ENCODE measurements at places on chromosomes 7 and 10.

DNA sequence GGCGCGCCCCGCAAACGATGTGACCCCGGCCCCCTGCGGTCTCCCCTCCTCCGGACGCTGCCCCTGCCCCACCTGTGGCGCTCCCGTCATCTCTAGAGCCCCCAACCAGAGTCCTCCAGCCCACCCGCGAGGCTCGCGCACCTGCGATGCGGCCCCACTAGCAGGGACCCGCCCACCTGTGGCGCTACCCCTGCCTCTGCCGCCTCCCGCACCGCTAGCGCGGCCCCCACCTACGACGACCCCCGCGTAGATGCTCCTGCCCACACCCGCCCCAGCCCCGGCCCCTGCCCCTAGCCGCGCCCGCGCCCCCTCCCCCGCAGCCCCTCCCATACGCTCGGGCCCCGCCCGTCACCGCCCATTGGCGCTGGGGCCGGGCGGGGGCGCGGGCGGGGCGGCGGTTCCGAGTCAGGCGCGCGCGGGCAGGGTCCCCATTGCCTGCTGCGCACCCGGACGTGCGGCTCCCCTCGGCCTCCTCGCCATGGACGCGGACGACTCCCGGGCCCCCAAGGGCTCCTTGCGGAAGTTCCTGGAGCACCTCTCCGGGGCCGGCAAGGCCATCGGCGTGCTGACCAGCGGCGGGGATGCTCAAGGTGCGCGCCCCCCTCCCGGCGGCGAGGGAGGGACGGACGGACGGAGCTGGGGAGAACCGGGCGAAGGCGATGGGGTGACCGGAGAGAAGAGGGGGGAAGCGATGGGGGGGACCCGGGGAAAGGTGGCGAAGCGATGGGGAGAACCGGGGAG, at the start of gene PFKP:
PFKP (plus strand) TSS at position 431 of the 741 bp plus-strand sequence; CDS start at position 479, 48 bp downstream.
- DNase-seq = peak; percentile 48

DNA sequence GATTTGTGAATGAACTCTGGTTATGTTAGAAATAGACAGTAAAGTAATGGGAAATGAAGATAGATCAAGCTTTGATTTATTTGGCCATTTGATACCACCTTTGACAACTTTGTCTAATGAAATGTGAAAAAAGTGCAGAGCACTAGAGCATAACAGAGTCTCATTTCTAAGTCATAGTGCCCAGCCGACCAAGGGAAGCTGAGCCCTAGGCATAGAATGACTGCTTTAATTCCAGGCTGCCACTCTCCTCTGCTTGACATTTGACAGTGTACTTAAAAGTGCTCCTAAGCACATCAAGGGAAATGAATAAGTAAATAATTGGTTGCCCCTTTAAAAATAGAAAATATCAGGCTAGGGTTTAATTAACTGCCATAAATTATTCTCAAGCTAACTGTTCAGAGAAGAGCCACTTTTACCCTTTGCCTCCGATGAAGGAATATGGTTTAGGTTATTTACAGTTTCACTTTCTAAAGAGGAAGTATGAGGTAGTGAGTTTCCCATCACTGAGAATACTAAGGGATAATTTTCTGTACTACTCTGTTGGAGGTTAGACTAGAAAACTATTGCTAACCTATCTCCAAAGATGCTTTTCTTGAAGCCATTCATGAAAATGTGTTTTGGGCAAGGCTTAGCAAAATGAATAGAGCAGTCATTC, 591.6 kb downstream of the REEP3 start:
- no peak for DNase-seq

DNA sequence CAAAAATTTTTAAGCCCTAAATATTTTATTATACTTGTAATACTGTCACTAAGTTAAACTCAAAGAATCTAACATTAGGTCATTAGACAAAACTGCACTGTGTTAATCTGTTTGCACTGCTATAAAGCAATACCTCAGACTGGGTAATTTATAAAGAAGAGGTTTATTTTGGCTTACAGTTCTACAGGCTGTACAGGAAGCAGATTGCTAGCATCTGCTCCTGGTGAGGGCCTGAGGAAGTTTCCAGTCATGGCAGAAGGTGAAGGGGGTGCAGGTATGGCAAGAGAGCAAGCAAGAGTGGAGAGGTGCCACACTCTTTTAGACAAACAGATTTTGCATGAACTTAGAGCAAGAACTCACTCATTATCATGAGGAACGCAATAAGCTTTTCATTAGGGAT, 125.7 kb downstream of the IMMP2L start:
- no peak for DNase-seq

GRCh38 chr7:106813705-106814305, 51.3 kb upstream of the PIK3CG start:
- no peak for DNase-seq

DNA sequence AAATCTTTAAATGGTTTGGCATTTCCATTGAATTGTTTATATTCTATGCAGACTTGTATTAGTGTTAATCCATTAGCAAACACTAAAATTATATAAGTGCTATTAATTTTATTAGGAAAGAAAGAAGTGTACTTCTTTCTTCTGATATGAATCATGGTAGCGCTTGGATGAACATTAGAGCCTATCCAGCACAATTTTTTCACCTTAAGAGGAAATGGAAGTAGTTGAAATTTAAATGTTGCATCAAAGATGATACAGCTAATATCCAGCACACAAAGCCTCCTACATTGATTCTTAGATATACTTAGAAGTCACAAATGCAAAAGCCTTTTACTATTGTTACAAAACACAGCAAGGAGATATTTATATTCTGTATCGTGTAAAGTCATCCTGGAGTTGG, 174.5 kb downstream of the AHR start:
- no peak for DNase-seq

DNA sequence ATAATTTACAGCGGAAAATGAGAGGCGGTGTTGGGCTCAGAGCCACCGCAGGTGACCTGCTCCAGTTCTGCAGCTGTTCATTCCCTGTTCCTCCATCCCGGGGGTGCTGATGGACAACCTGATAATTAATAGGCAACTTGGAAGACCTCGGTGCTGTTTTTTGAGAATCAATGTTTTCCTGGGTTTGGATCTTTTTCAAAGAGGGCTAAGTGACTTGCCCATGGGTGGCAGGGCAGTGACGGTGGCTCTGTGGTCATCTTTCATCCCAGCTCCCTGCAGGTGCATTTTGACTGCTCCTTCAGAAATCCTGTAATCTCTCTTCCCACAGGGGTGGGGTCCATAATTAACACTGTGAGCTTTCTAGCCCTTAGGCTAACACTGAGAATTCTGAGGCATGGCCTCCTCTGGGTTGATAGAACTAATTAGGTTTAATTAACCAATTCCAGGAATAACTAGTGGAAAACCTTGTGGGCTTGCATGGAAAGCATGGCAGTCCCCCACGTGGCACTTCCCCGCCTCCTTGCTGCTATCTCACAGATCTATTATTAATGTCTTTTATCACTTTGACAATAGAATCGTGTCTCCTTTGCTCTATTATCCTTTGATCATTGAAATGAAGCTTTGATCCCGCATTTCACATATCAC, 217.9 kb downstream of the GLRX3 start:
- no peak for DNase-seq

DNA sequence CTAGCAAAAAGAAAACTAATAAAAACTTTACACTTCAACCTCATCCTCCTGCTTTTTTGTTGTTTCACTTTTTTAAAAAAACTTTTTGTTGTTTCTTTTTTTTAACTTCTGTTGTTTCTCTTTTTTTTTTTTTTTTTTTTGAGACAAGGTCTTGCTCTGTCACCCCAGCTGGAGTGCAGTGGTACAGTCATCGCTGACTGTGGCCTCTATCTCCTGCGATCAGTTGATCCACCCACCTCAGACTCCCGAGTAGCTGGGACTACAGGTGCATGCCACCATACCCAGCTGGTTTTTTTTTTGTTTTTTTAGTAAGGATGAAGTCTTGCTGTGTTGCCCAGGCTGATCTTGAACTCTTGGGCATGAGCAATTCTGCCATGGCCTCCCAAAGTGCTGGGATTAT, 58.0 kb upstream of the HELLS start:
- no peak for DNase-seq

- DNase-seq = no peak
These were observed 3.2 kb downstream of the ZNF775 start for GRCh38 chr7:150382123-150382843.

- no peak for DNase-seq
These were observed 85.4 kb downstream of the ZNF777 start for GRCh38 chr7:149375234-149376008.

GRCh38 chr10:125868372-125868975, 12.6 kb downstream of the DHX32 start:
- DNase-seq = no peak

- peak; percentile 38 for DNase-seq
These were observed 10.7 kb downstream of the AMZ1 start for GRCh38 chr7:2698581-2699288.

GRCh38 chr10:126421756-126422256, 33.5 kb upstream of the ADAM12 start:
- no peak for DNase-seq

GRCh38 chr10:3749600-3749999, 35.4 kb downstream of the KLF6 start:
- no peak for DNase-seq

- no peak for DNase-seq
These were observed 307.9 kb downstream of the PRKG1 start for GRCh38 chr10:51382181-51382580.

GRCh38 chr7:128121711-128122530, 90.7 kb upstream of the LRRC4 start:
- DNase-seq = no peak

DNA sequence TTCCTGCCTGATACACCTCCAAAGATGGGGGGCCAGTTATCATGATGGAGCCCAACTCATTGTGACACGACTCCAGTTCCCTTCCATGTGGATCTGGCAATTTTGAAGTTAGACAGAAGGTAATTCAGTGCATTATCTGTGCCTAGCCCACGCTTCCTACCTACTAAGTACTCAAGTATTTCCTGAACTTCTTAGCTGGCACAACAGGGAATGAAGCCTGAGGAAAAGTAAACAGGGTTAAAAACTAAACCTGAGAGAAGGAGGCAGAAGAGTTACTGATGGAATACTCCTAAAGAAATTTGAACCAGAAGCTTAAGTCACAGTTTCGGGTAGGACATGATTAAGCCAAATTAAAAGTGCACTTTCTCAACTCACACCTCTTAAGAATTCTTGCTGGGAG, 1.1 kb upstream of the SEC31B start:
- no peak for DNase-seq

- DNase-seq = no peak
These were observed 239.3 kb downstream of the THSD7A start for GRCh38 chr7:11592699-11593098.

DNA sequence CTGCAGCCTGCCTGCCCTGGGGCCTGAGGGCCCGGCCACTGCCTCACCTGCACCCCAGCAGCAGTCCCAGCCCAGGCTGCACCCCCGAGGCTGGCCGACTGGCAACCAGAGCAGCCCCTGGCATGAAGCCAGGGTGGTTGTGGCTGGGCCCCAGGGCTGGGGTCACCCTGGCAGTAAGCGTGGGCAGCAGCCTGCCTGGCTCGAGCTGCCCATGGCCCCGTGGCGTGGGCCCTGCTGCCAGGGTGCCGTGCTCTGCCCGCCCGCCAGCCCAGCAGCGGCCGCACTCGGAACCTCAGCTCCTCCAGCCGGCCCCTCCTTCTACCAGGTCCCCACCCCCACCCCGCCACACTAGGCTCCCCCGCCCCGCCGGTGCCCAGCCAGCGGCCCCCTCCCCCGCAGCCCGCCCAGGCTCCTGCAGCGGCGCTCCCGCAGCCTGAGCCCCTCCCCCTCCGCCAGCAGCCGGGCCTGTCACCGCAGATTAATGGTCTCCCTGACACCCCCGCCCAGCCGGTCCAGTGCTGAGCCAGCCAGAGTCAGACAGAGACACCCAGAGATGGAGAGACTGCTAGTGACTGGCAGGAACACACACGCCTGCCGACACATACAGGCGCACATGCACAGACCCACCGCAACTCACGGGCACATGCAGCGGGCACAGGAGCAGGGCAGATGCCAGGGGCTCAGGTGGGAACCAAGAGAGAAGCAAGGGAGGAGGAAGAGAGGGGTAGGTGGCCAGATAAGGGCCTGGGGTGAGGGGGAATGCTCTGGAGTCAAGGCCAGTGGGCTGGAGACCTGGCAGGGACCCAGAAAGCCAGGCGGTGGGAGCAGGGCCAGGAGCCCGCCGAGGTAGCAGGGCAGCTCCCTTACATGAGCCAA, 22.4 kb downstream of the KCNH2 start:
- DNase-seq = no peak

DNA sequence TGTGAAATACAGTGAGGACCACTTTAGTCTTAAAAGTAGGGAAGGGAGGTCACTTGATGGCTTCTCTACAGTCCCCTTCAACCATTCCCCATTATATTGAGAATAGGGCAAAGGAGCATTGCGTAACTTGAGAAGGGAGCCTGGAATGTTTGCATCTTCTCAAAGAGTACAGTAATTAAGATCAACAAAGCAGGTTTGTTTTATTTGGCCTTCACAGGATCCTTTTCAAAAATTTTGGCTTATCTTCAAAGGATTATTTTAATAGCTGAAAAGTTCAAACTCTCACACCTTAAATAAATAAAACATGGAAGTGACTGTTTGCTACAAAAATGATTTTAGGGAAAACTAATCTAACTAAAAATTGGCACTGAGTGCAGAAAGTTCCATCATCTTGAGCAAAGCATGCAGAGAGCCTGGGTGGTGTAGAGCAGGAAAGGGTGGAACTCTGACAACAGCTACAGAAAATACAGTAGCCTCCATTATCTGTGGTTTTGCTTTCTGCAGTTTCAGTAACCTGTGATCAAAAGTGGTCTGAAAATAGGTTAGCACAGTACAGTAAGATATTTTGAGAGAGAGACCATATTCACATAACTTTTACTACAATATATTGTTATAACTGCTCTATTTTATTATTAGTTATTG, 214.0 kb downstream of the MDFIC start:
- no peak for DNase-seq

DNA sequence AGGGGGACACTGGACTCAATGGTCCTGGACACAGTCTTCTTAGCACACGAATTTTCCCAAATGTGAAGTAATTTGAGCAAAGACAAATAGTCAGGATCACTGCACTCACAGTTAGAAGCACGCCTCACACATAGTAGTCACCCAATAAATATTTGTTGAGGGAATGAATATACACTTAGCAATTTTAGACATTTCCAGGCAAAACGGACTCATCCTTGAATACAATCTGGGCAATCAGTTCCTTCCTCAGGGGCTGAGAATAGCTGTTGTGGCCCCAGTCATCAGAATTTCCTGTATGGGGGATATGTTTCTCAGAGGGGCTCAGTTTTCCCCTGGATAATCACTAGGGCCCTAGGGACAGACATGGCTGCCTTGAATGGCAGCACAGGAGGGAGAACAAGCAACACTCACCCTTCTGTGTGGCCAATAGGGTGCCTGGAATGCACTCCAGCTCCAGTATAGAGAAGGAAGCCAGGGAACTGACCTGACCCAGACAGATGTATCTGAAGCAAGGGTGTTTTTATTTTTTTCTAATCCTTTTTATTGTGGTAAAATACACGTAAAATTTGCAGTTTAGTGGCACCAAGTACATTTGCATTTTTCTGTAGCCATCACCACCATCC, 282.7 kb upstream of the ZNF32 start:
- no peak for DNase-seq

- DNase-seq = no peak
These were observed 75.9 kb upstream of the SLC26A5 start for GRCh38 chr7:103521937-103522336.

Measured in activated CD4-positive, alpha-beta T cell treated with anti-CD3 and anti-CD28 coated beads for 24 hours (primary cell).